ENCODE measurements at places on chromosomes 4 and X.
A peak's percentile ranks its signal among the peaks of the same experiment; 100 is the strongest.

DNA sequence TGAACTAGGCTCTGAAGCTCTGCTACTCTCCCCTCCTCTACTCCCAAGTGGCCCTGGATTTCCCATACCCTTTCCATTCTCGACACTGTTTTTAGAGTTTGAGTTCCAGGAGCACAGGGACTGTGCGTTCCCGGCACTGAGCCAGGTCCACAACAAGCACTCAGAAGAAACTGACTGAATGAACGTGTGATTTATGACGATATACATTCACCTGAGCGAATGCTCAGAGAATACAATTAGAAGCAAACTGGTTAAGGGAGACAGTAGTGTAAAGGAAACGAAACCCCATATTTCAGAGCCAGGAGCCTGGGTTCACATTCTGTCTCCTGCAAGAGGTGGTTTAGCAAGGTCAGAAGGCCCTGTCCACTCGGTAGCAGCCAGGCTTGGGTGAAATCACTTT is 1.4 kb upstream of the KIAA0232 start:
- DNase-seq = no peak

DNA sequence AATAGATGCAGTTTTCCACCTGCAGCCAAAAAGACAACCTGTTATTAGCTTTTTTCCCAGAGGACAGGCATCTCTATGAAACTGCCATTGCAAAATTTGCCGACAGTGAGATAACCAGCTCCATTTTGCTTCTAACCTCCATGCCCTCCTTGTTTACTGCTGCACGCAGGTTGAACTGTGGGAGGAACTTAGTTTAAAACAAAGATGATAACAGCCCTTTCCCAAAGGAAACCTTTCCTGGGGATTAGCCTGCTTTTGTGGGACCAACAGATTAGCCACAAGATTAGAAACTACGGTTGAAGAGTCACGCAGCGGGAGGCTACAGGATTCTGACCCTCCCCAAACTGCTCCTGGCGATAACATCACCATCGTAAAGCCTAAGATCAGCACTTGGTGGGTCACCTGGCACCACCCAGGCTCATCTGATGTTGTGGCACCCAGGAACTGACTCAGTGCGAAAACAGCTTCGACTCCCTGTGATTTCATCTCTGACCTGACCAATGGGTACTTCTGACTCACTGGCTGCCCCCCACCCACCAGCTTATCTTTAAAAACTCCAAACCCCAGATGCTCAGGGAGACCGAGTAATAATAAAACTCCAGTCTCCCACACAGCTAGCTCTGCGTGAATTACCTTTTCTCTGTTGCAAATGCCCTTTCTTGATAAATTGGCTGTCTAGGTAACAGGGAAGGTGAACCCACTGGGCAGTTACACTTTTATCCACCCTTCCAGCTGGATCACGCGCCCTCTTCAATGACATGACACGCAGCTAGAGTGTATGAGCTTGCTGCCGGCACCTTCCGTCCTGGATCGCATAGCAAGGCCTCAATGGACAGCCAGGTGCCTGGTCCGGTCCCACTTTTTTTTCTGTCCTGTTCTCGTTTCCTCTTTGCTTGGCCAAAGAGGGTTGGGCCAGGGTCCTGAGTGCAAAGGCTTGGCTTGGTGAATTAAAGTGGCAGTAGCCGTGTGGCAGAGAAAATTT is 27.2 kb downstream of the NOP14 start:
- no peak for DNase-seq

DNA sequence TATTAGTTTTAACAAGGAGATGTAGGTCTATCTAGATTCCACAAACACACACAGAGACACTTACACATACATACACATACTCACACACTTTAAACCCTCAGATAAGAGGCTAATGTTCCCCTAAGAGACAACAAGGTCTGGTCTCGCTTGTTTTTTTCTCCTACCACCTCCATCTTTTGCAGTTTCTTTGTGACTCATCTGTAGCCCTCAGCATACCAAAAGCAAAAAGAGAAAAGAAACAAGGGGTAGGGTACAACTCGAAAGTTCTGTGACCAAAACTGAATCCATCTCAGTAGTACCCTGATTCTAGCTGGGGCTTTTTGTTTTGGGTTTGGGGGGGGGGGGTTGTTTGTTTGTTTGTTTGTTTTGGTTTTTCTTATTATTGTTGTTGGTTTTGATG is 12.2 kb upstream of the EXOSC9 start:
- DNase-seq = no peak

GRCh38 chrX:115350711-115351381 is 61.3 kb downstream of the LUZP4 start:
- peak; percentile 11 for DNase-seq

Data from NCI-H524 (cell line).